ENCODE measurements at places on chromosomes 2 and 18. TPM values are rescaled to one million over a fixed set of nuclear protein-coding genes. Genes with fewer than 3 reads are reported as not detected.

- H3K4me3 ChIP-seq, result no peak overlapping the region
- DNase-seq, result no peak
- H3K27ac ChIP-seq, result no peak overlapping the region
- no peaks in the 10 kb centered on the region for H3K36me3 ChIP-seq
- H3K27me3 ChIP-seq, result no peaks in the 10 kb centered on the region
- H3K4me1 ChIP-seq, result no peaks in the 10 kb centered on the region
These were observed 35.1 kb downstream of the SANBR start for GRCh38 chr2:61100801-61101200.

DNA sequence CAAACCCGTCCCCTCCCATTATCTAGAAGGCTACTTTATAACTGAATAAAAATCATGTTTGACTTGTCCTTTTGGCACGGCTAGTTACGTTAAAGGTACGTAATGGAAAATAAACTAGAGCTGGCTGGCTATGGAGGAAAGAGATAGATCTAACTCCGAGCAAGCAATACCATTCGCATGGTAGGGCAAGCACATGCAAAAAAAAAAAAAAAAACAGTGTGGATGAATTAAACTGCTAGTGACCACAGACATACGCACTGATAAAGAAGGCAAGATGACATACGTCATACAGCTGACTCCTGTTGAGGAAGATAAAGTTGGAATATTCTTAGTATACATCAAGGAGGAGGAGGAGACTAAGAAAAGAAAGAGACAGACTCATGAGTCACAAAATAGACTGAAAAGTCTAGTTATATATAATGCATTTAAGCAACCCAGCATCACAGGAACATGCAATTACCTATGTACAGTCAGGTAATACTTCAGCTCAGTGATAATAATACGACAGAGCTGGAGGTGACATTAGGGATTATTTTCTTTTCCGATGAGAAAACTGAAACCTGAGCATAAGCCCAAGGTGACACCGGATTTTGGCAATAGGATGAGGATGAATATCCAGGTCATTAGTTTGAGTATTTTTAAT lies 37.9 kb upstream of the NARS1 start:
- no peak for DNase-seq
- H3K27me3 ChIP-seq, result no peaks in the 10 kb centered on the region
- no peaks in the 10 kb centered on the region for H3K4me1 ChIP-seq

DNA sequence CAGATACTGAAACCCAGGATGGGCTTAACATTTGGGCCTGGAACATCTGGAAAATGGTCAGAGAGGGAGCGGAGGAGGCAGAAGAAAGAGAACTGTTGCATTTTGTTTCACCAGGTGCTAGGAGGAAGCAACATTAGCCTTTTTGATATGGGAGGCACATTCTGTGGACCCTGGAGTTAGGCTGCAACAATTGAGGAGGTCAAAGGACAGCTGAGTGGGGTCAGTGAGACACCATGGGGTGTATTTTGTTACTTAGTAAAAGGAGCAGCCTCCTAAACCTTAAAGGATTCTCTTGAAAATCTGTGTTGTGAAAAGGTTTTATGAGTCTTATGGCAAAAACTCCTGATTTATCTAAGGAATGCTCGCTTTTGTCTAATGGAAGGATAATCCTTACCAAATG lies 124.9 kb downstream of the GREB1L start:
- peaks cover 27% of the 10 kb centered on the region for H3K4me1 ChIP-seq
- H3K36me3 ChIP-seq, result no peaks in the 10 kb centered on the region
- DNase-seq, result peak; percentile 13
- no peak overlapping the region for H3K4me3 ChIP-seq
- no peaks in the 10 kb centered on the region for H3K27me3 ChIP-seq

The GCKR gene
- total RNA-seq, result not detected

DNA sequence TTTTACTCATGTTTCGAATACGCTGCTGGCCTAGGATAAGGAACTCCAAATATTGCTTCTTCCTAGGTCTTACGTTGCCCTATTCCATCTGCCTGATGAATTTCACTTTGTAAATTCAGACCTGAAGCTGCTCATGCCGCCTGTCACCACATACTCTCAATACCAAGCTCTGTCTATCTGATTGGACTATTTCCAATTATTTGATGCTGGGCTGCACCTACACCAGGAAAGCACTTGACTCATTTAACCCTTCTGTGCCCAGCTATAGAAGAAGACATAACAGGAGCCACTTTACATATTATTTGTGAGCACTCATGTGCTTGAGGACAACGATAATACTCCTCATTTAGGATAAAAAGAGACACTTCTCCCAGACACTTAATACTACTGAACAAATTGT lies 1293.9 kb upstream of the LRRTM1 start:
- no peaks in the 10 kb centered on the region for H3K27me3 ChIP-seq
- H3K36me3 ChIP-seq, result no peaks in the 10 kb centered on the region
- no peak overlapping the region for H3K4me3 ChIP-seq
- H3K4me1 ChIP-seq, result no peaks in the 10 kb centered on the region
- no peak for DNase-seq

- no peaks in the 10 kb centered on the region for H3K4me1 ChIP-seq
- H3K4me3 ChIP-seq, result no peak overlapping the region
- no peaks in the 10 kb centered on the region for H3K27me3 ChIP-seq
- H3K27ac ChIP-seq, result no peak overlapping the region
These were observed 369.4 kb downstream of the PARD3B start for GRCh38 chr2:204914708-204915107.

The LGALSL gene
- total RNA-seq, result 20.6 TPM

The REG3G gene
- not detected for total RNA-seq

- H3K27me3 ChIP-seq, result no peaks in the 10 kb centered on the region
- no peak overlapping the region for H3K27ac ChIP-seq
- DNase-seq, result no peak
- H3K36me3 ChIP-seq, result no peaks in the 10 kb centered on the region
- H3K4me3 ChIP-seq, result no peak overlapping the region
- no peaks in the 10 kb centered on the region for H3K4me1 ChIP-seq
These were observed 60.9 kb upstream of the MMADHC start for GRCh38 chr2:149648282-149649030.

GRCh38 chr2:102438111-102438510 lies 15.2 kb downstream of the IL18RAP start:
- DNase-seq, result no peak
- H3K36me3 ChIP-seq, result no peaks in the 10 kb centered on the region
- H3K4me1 ChIP-seq, result no peaks in the 10 kb centered on the region
- no peaks in the 10 kb centered on the region for H3K27me3 ChIP-seq
- H3K4me3 ChIP-seq, result no peak overlapping the region

- H3K36me3 ChIP-seq, result no peaks in the 10 kb centered on the region
- H3K27me3 ChIP-seq, result no peaks in the 10 kb centered on the region
- H3K4me3 ChIP-seq, result no peak overlapping the region
These were observed 14.0 kb upstream of the BCL2L11 start for GRCh38 chr2:111106706-111107105.

The SLC35F6 gene
- total RNA-seq, result 15.0 TPM

- no peak overlapping the region for H3K27ac ChIP-seq
- H3K4me1 ChIP-seq, result 0 out of 2 replicates have a peak, but pooled peaks cover 6% of the 10 kb centered on the region
- H3K36me3 ChIP-seq, result no peaks in the 10 kb centered on the region
- no peaks in the 10 kb centered on the region for H3K27me3 ChIP-seq
These were observed 35.8 kb upstream of the SCLY start for GRCh38 chr2:238024986-238025385.

The MC5R gene
- total RNA-seq, result not detected

GRCh38 chr2:180944372-180944771 lies 36.0 kb upstream of the UBE2E3 start:
- no peak overlapping the region for H3K27ac ChIP-seq
- DNase-seq, result peak; percentile 39
- H3K27me3 ChIP-seq, result no peaks in the 10 kb centered on the region
- H3K4me3 ChIP-seq, result no peak overlapping the region
- H3K36me3 ChIP-seq, result no peaks in the 10 kb centered on the region

The SLC30A3 gene
- total RNA-seq, result 8.3 TPM

The AQP12A gene
- total RNA-seq, result not detected

DNA sequence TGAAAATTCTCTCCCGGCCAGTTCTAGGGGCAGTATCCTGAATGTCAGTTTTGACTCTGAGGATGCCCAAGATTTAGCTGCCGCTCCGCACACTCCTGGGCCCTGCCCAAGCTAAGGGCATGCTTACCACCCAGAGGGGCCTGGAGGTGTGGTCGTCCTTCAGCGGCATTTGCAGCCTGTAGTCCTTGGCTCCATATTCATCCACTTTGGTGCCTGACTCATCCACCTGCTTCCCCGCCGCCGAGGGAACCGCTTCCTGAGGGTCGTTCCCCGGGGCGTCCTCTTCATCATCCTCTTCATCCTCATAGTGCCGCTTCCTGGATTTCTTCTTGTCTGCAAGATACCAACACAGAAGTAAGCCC lies 577 bp downstream of the ERCC3 start:
- H3K27me3 ChIP-seq, result no peaks in the 10 kb centered on the region
- H3K4me1 ChIP-seq, result peaks cover 11% of the 10 kb centered on the region
- H3K4me3 ChIP-seq, result peak overlapping the region; percentile 97
- peak overlapping the region; percentile 99 for H3K27ac ChIP-seq
- peak; percentile 27 for DNase-seq

DNA sequence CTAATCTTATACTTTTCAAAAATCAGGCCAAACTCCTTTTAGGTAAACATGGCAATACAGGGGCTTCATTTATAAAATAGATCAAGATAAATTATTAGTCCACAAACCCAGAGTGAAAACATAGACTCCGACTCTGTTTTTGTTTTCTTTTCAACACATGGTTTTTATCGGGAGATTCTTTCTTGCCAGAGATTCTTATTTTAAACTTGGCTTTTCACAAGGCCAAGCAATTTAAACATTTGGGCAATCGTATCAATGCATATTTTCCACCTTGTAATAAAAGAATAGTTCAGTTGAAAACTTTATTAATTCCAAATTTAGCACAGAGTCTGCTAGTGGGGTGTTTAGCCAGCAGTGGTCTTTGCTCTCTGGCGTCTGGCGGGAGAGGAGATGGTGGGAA lies 71.9 kb downstream of the SOX11 start:
- no peak overlapping the region for H3K27ac ChIP-seq
- no peak for DNase-seq
- no peak overlapping the region for H3K4me3 ChIP-seq
- no peaks in the 10 kb centered on the region for H3K36me3 ChIP-seq
- no peaks in the 10 kb centered on the region for H3K27me3 ChIP-seq

DNA sequence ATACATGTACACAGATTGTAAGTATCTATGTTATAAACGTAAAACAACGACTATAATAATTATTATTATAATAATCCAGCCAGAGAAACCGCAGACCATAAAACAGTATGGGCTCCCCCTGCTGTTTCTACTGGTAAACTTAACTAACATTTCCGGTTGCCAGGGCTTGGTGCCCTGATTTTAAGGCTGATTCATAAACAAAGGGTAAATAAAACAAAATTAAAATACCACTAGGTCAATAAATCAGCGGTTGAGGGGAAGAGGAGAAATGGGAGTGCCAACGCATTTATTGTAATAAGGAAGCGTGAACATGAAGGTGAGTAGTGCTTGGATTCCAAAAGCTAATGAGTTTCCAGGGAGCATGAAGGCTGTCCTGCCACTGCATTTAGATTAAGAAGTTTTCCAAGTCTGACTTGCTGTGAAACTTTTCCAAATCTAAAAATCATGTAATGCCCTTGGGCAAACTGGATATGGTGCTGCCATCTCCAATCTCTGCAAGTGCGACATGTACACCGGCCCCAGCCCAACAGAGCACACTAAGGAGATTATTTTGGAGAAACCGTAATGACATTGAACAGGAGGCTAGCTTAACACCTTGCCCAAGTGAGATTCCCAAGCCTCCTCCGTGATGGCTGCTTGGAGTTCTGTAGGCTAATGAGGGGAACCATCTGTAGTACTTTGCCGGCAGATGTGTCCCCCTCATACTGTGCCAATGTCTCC lies 50.7 kb upstream of the HNRNPA3 start:
- peaks cover 27% of the 10 kb centered on the region for H3K4me1 ChIP-seq
- peak; percentile 59 for DNase-seq
- no peak overlapping the region for H3K27ac ChIP-seq
- H3K4me3 ChIP-seq, result no peak overlapping the region

DNA sequence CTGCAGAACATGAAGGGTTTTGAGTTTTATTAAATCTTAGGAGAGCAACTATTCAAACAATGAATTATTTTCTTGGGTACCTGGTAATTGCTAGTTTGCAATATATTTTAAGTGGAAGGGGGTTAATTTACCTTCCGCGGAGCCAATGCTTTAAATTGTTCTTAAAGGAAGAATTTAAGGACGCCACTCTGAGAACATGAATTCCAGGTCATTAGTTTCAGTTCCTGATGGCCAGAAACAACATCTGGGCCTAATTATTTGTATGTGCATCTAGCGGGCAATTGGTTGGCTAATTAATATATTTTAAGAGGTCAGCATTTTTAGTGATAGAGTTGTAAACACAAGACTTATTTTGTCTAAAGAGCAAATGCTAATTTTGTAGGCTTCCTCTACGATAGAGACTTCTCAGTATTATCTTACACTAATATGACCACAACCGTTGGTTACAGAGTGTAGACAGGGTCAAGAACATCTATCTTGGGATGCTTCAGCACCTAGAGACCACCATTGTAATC lies 40.8 kb downstream of the CCBE1 start:
- H3K27me3 ChIP-seq, result no peaks in the 10 kb centered on the region
- no peak overlapping the region for H3K27ac ChIP-seq

DNA sequence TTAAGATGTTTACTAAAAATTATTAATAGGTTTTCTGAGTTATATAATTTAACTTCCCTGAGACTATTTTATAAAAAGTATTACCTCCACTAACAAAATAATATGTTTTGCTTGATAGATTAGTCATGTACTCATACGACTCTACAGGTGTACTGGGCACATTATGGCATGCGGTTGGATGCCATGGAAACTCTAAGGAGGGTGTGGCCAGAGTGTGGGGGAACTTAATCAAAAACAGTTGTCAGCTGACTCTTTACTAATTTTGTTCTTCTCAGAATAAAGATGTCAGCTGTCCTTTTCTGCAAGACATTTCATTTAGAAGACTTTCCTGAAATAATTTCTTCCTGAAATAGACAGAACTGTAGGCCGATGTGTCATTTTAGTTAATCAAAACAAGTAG lies 228.3 kb upstream of the SIX3 start:
- H3K27me3 ChIP-seq, result no peaks in the 10 kb centered on the region
- no peak for DNase-seq
- H3K36me3 ChIP-seq, result no peaks in the 10 kb centered on the region
- peaks cover 14% of the 10 kb centered on the region for H3K4me1 ChIP-seq
- H3K4me3 ChIP-seq, result no peak overlapping the region

GRCh38 chr2:30239308-30239985 lies 8.1 kb downstream of the LBH start:
- no peak overlapping the region for H3K4me3 ChIP-seq
- H3K4me1 ChIP-seq, result no peaks in the 10 kb centered on the region
- H3K27me3 ChIP-seq, result no peaks in the 10 kb centered on the region
- H3K36me3 ChIP-seq, result no peaks in the 10 kb centered on the region
- H3K27ac ChIP-seq, result no peak overlapping the region
- peak; percentile 84 for DNase-seq

DNA sequence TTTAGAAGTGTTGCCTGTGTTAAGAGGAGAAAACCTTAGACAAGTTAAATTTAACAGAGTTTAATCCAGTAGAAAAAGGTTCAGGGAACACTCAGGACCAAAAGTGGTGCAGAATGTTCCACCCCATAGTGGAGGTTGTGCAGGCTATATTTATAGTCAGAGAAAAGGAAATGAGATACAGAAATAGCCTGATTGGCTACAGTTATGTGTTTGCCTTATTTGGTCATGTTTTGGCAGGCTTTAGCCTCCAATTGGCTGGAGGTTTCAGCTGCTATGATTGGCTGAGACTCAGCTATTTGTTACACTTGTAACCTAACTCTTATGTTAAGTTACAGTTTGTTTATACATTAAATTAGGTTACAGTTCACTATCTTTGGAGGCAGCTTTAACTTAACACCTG lies 4.2 kb downstream of the STAMBP start:
- peaks cover 10% of the 10 kb centered on the region for H3K4me1 ChIP-seq
- peaks cover 16% of the 10 kb centered on the region for H3K36me3 ChIP-seq
- no peaks in the 10 kb centered on the region for H3K27me3 ChIP-seq
- H3K4me3 ChIP-seq, result no peak overlapping the region
- no peak for DNase-seq
